ENCODE measurements at places on chromosomes 11 and 22.

- DNase-seq = no peak
Observed at GRCh38 chr22:34645375-34645774, 420.6 kb upstream of the ISX start.

GRCh38 chr11:82270870-82271269 lies 462.8 kb downstream of the FAM181B start:
- no peak for DNase-seq

DNA sequence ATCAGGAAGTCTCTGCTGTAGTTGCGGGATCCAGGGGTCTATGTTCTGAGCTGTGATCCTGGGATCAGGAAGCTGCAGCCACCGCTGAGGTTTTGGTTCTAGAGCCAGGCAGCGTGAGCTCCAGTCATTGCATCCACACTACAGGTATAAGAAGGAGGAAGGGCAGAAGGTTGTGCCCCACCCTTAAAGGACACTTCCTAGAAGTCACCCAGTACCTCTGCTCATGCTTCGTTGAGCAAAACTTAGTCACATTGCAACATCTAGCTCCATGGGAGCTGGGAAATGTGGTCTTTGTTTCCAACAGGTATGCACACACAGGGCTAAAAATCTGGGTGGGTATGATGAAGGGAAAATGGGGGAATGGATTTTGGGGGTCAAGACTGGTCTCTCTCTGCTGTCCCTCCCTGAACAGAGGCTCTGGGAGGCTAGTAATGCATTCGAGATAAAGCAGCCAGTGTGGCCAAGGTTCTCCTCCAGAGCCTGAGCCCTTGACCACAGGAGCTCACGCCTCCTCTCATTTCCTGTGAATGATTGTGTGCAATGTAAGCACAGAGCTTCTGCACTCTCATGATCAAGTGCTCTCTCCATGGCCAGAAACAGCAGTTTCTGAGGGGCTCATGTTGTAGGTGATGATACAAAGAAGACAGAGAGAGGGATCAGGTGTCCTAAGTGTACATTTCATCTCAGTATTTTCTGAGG lies 86.8 kb upstream of the OR4B1 start:
- no peak for DNase-seq

DNA sequence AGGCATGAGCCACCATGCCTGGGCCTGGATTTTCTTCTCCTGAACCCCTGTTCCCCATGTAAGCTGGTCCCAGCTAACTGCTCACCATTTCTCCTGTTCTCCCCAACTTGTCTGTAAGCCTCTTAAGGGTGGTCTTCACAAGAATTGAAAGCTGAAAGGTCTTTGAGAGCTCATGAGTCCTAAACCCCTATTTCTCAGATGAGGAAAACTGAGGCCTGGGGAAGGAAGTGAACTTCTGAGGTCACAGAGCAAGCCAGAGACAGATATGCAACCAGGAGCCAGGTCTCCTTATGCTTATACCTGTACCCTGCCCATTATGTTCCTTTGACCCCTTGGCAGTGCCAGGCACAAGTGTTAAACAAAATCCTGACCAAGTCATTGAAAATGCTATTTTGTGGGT lies 16.3 kb downstream of the NPTXR start:
- no peak for DNase-seq

DNA sequence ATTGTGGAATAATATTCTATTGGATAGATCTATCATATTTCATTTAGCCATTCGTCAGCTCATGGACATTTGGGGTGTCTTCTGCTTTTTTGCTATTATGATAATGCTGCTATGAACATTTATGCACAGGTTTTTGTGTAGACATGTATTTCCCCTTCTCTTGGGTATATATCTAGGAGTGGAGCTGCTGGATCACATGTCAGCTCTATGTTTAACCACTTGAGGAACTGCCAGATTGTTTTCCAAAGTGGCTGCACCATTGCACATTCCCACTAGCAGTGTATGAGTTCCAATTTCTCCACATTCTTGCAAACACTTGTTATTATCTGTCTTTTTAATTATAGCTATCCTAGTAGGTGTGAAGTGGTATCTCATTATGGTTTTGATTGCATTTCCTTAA lies 75.0 kb downstream of the C11orf65 start:
- DNase-seq = no peak

DNA sequence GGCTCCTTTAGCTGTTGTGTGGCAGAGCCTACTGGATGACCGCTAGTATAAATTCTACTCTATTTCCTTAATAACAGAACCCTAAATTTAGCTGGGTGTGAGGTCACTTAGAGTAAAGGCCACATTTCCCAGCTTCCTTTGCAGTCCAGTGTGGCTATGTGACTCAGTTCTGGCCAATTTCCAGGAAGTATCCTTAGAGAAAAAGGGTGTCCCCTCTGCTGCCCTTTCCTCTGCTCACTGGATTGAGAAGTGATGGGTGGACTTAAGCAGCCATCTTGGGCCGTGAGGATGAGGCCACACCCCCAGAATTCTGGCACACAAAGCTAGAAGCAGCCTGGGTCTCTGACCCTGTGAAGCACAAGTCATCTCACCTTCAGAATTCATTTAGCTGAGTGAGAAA lies 11.7 kb upstream of the RASD2 start:
- no peak for DNase-seq

- DNase-seq = no peak
Observed at GRCh38 chr11:119307219-119307618, 9.7 kb downstream of the MCAM start.

- DNase-seq = no peak
Observed at GRCh38 chr22:27630754-27631153, 170.8 kb downstream of the MN1 start.

DNA sequence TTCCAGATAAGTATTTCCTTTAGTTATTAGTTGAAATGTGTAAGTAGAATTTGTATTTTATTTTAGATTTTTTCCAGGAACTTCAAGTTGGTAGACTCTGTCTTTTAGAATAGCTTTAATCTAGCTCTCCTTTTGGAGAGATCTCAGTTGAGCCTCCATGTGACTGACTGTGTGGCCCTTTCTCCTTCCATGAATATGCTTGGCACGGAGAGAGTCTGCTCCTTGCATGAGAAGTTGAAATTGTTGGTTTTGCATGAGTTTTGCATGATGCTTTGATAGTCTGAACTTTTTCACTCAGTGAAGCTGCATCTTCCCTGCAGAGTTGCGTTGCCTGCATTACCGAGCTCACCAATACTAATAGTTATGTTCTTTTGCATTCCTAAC lies 32.8 kb upstream of the CTTN start:
- DNase-seq = no peak

DNA sequence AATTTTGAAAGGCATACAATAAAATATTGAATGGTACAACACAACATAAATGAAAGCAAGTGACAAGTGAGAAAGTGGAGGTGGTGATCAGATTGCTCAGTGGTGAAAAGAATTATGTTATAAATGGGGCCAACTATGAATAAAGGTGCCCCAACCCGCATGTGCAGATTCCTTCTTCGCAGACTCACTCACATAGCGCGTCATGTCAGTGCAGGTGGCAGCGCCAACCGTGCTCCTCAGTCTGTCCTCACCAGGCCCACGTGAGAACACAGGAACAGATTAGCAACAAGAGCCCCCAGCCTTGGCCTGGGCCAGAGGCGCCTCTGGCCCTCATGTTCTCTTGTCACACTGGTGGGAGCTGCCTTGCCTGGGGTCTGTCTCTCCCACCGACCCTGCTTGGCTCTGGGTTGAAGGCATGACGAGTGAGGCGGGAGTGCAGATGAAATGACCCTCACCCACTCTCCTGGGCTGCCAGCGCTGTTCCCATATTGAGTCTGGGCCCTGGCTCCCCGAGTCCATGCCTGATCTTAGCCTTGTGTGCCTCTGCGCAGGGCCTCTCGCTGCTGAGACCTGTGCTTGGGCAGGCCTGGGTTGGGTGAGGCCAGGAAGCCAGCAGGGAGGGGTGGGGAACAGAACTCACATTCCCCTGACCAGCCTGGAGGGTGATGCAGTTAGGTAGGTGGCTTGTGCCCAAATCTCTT lies 6.4 kb downstream of the ATG16L2 start:
- no peak for DNase-seq

- DNase-seq = no peak
Observed at GRCh38 chr22:21677606-21678443, 12.0 kb downstream of the PPIL2 start.

DNA sequence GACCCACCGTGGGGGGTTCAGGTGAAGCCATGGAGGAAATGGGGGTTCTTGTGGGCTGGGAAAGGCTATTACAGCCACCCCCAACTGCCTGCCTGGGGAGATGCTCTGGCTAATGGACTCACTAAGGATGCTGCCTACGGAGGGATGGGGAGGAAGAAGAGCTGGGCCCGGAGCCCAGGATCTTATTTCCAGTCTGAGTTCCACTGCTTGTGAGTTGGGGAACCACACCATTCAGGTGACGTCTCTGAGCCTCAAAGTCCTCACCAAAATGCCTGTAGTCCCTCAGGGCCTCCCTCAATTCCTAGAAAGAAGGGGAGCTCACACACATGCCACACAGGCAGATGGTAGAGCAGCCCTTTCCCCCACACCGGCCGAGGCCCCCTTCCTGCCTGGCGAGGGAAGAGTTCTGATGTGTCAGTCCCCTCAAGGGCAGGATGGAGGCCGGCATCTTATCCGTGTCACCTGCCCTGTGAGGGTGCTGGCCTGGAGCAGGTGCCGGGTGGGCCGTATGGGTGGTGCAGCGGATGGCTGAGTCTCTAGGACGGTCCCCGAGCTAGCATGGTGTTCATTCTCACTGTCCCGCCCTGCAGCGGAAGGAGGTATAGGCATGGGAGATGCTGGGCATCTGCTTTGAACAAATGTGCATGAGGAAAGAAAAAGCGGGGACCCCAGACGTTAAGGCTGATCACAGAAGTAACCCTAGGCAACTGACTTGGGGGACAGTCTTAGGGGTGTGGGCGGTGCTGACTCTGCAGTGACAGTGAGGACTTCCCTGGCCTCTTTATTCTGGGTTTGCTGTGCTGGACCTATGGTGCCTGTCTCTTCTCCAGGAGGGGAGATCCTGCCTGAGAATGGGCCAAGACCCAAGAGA lies 15.7 kb downstream of the MRGPRF start:
- DNase-seq = peak; percentile 68

GRCh38 chr11:117700551-117700950 lies 96.5 kb downstream of the DSCAML1 start:
- no peak for DNase-seq

DNA sequence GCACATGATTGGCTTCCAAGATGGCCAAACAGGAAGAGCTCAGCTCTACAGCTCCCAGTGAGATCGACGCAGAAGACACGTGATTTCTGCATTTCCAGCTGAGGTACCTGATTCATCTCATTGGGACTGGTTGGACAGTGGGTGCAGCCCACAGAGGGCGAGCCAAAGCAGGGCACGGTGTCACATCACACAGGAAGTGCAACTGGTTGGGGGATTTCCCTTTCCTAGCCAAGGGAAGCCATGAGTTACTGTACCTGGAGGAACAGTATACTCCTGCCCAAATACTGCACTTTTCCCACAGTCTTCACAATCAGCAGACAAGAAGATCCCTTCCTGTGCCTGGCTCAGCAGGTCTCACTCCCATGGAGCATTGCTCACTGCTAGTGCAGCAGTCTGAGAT lies 131.2 kb downstream of the DLG2 start:
- DNase-seq = no peak

- no peak for DNase-seq
Observed at GRCh38 chr11:100152766-100153165, 534.3 kb upstream of the ARHGAP42 start.

DNA sequence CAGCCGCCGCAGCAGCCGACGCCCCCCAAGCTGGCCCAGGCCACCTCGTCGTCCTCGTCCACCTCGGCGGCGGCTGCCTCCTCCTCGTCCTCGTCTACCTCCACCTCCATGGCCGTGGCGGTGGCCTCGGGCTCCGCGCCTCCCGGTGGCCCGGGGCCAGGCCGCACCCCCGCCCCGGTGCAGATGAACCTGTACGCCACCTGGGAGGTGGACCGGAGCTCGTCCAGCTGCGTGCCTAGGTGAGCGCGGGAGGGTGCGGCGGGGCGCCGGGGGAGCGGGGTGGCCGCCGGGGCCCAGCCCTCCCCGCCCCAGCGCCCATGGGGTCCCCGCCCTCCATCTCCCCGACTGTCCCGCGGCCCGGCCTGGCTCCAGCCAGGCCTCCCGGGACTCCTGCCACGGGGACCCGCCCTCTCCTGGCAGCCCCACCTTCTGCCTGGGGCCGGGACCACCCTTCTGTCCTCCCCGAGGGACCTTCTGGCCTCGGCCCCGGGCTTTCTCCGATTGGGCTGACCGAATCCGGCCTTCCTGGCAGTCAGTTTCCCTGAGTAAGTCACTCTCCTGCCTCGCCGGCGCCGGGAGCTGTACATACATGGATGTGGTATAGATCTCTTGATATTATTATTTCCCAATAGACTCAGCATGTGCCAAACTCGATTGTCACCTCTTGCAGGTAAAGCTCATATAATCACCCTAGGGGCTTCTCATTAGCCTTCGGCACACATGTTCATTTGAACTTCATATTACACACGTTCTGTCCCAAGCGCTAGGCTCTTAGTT lies 720 bp downstream of the PACS1 start:
- peak; percentile 85 for DNase-seq
